Activated CD8-positive, alpha-beta memory T cell treated with anti-CD3 and anti-CD28 coated beads for 36 hours (primary cell): ENCODE measurements at places on chromosomes 2 and 18. TPM values are rescaled to one million over a fixed set of nuclear protein-coding genes. Genes with fewer than 3 reads are reported as not detected.

The LCT gene
- total RNA-seq: 0.25 TPM

The CDH2 gene
- 0.17 TPM for total RNA-seq

The BUB1 gene
- 65.0 TPM for total RNA-seq

The FRZB gene
- not detected for total RNA-seq

The PAPOLG gene
- total RNA-seq: 13.9 TPM

The LOXL3 gene
- 1.4 TPM for total RNA-seq

The PTPRN gene
- 0.04 TPM for total RNA-seq

The CLHC1 gene
- 8.6 TPM for total RNA-seq

The UCN gene
- total RNA-seq: 1.1 TPM

The CD28 gene
- total RNA-seq: 70.0 TPM

The MYOM1 gene
- 0.59 TPM for total RNA-seq

The ABCA12 gene
- total RNA-seq: not detected

The GALNT14 gene
- total RNA-seq: 1.2 TPM

The COBLL1 gene
- total RNA-seq: not detected

The KCTD1 gene
- 3.6 TPM for total RNA-seq

The ATL2 gene
- total RNA-seq: 65.8 TPM

The NGEF gene
- total RNA-seq: 0.10 TPM

The COL5A2 gene
- total RNA-seq: 1.5 TPM

The ASB3 gene
- total RNA-seq: 19.5 TPM

The PID1 gene
- not detected for total RNA-seq

The CPLX4 gene
- not detected for total RNA-seq

The LYG1 gene
- 0.78 TPM for total RNA-seq

The DPYSL5 gene
- total RNA-seq: not detected

The KIAA2012 gene
- not detected for total RNA-seq

The ALLC gene
- not detected for total RNA-seq

The NAT8 gene
- not detected for total RNA-seq

The TLX2 gene
- 0.25 TPM for total RNA-seq

The DHRS9 gene
- total RNA-seq: 0.19 TPM

The OSBPL6 gene
- 2.7 TPM for total RNA-seq

The GYPC gene
- total RNA-seq: 140 TPM

The ACP1 gene
- total RNA-seq: 160 TPM

The PELI1 gene
- 34.0 TPM for total RNA-seq

The ARHGEF33 gene
- 0.89 TPM for total RNA-seq

The BIN1 gene
- 82.9 TPM for total RNA-seq

The LBH gene
- 118 TPM for total RNA-seq

The PIK3C3 gene
- 57.9 TPM for total RNA-seq

The PIEZO2 gene
- not detected for total RNA-seq

The G6PC2 gene
- not detected for total RNA-seq

The UGT1A4 gene
- not detected for total RNA-seq

The MEP1B gene
- not detected for total RNA-seq
